EH (cell line): ENCODE measurements at places on chromosomes 3 and 15.
A peak's percentile ranks its signal among the peaks of the same experiment; 100 is the strongest.

DNA sequence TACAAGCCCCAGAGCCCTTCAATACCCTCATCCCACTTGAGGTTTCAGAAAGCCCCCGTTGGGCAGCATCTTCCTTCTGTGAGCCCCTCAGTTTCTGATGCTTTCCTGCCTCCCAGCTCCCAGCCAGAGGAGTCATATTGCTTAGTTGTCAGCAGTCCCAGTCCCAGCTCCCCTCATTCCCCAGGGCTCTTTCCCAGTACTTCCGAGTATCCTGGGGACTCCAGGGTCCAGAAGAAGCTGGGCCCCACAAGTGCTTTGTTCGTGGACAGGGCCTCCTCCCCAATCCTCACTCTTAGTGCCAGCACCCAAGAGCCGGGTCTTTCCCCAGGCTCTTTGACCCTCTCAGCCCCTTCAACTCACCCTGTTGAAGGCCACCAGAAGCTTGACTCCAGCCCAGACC lies 43.9 kb downstream of the CDAN1 start:
- no peak for DNase-seq

GRCh38 chr3:144593881-144594280 lies 622.3 kb downstream of the DIPK2A start:
- DNase-seq, result no peak

DNA sequence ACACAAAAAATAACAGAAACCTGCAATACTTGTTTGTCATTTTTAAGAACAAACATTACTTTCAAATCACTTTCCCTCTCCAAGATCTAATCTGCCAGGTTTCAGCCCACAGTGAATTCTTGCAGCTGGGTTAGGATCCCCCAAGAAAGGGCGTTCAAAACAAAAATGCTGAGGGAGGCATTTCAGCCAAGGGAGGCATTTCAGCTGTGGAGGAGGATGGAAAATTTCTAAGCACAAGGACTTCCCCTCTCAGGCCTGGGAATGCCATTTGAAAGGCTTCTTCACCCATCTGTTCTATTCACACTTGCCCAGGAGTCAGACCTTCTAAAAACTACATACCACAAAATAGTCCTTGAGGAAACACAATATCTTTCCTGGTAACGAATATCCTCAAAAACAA lies 69.1 kb downstream of the P3H2 start:
- no peak for DNase-seq

GRCh38 chr3:178494386-178494785 lies 41.9 kb upstream of the KCNMB2 start:
- peak; percentile 67 for DNase-seq

GRCh38 chr3:15804553-15805095 lies 6.8 kb upstream of the ANKRD28 start:
- no peak for DNase-seq
